ENCODE measurements at places on chromosomes 7 and 10.

DNA sequence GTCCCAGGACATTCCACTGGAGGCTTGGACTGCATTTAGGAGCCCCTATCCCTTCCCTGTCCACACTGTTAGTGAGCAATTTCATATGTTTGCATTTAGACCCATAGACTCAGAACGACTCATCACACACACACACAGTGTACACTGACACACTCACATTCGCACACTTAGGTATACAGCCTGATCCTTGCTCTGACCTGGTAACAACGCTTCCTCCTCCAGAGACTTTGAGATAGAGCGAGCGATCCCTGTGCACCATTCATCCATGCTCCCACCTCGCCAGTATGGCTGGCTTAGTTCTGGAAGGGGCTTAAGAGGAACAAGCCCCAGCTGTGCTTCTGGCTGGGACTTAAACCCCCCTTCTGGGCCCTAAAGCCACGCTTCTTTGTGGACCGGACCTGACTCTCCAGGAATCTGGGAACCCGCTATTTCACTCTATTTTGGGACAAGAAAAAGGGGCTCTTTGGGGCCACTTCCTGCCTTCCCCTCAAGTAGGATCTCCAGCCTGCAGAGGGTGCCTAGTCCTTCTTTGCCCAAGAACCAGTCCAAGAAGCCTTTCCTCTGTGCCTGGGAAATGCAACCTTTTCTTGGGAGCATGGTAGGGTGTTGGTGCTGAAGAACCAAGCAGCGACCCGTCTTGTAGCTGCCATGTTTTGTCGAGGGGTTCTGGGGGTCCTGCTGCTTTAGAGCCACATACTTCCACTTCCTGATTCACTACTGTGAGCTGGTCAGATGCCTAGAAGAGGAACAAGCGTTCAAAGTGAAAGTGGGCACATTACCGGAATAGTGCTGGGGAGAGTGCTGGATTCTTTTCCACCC is 1.1 kb upstream of the HOXA13 start:
- no peak for DNase-seq

DNA sequence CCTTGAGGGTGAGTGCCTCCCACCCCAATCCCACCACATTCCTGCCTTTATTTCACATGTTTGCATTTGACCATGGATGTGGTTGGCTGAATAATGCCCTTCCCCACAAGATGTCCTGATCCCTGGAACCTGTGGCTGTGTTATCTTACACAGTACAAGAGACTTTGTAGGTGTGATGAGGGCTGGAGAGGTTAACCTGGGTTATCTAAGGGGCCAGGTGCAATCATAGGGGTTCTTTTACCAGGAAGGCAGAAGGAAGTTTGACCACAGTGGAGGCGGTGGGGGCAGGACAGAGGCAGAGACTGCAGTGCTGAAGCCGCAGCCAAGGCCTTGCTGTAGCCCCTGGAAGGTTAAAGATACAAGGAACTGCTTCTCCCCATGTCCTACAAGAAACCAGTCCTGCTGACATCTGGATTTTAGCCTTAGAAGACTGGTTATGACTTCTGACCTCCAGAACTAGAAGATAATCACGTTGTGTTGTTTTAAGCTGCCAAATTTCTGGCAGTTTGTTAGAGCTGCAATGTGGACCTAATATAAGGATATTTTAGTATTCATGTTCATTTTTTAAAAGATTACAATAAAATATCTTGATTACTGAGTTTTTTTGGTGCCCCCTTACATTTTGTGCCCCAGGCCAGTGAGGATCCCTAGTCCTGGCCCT is 136.6 kb downstream of the ARHGAP22 start:
- no peak for DNase-seq

DNA sequence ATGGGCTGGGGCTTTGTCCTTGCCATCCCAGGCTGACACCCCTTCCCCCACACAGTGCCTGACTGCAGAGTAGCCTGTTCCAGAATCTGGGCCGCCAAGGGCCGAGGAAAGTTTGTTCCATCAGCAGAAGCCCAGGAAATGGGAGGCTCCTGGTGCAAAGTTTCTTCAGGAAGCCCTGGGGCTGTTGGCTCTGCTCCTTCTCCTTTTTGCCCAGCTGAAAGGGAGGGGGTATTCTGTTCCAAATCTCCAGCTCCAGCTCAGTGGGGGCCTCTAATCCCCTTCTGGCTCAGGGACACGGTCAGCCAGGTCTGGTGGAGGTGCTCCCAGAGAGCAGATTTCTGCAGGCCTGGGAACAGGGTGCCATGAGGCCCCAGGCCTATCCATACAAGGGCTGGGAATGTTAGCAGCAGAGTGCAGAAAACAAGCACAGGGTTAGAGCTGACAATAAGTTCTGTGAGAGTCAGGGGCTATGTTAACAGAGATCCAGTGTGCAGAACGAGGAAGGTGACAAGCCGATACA is 399.5 kb downstream of the RPS24 start:
- no peak for DNase-seq

- DNase-seq, result no peak
Measured at GRCh38 chr10:128066870-128067382, 59.3 kb downstream of the MKI67 start.

DNA sequence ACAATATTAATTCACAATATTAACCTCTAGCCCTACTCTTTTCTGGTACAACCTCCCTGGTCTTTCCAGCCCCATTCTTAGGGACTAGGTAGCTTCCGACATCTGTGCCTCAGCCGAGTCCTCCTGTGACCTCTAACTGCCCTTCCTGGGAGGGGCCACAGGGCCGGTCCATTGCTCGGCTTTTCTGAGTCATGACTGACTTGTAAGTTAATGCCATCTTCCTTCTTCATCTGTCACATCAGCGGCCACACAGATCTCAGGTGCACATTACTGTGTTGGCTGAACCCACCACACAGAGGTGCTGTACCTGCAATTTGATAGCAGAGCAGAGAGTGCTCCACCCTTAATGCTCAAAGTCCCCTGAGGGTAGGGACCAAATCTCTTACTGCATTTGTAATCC is 4.1 kb upstream of the CPA4 start:
- DNase-seq, result no peak

- no peak for DNase-seq
Measured at GRCh38 chr7:130768854-130769253, 34.8 kb upstream of the KLF14 start.

DNA sequence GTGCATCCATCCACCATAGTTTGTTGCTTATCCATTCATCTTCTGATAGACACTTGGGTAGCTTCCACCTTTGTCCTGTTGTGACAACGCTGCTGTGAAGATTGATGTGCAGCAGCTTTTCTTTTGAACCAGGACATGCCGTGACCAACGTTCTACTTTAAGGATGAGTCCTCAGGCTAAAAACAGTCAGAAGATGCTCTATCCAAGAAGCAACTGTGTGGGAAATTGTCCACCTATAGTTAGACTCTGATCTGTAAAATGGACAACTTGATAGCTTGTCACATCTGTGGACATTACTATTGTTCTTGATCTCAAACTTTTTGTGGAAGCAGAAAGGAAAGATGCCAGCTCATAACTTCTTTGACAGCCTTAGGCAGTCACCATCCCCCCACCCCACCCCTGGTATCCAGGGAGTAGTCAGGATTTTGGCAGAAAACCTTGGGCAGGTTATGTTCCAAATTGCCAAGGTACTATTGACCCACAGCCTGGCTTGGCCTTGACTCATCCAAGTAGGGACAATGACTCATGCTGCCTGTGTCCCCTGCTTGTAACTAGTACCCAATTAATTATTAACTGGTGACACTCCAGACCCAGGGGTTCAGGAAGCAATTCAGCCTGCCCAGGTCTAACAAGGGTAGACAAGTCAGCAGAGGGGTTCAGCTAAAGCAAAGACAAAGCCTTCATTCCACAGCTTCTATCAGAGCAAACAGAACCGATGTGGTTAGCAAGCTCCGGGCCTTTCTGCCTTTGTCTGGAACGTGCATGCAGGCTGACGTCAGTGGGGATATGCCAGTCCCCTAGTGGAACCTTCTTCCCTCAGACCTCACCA is 99.6 kb upstream of the ANLN start:
- DNase-seq, result no peak

GRCh38 chr10:74738985-74739567 is 87.3 kb upstream of the KAT6B start:
- no peak for DNase-seq

DNA sequence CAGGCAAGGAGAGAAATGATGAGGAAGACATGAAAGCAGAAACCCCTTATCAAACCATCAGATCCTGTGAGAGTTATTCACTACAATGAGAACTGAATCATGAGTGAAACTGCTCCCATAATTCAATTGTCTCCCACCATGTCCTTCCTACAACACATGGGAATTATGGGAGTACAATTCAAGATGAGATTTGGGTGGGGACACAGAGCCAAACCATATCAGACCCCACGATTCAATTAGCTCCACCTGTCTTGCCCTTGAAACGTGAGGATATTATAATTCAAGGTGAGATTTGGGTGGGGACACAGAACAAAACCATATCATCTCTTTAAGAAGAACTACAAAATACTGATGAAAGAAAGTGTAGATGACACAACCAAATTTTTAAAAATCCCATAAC is 128.9 kb downstream of the IMMP2L start:
- DNase-seq, result no peak

DNA sequence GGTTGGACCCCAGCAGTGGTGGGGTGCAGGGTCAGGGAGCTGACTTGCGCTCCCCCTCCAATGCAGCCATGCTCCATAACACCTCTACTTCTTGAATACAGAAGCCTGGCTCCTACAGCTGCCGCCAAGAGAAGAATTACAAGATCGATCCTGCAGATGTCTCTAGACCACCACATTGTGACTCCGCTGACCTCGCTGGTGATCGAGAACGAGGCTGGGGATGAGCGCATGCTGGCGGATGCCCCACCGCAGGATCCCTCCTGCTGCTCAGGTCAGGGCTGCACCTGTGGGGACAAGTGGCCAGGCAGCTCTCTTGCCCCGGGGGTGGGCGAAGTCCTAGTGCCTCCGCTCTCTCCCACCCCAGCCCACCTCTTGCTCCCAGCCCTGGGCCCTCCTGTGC is 31.7 kb downstream of the ITIH2 start:
- DNase-seq, result no peak

GRCh38 chr7:68423356-68423755 is 1174.9 kb upstream of the AUTS2 start:
- DNase-seq, result no peak

GRCh38 chr10:390449-391100 is 255.3 kb downstream of the ZMYND11 start:
- DNase-seq, result no peak

DNA sequence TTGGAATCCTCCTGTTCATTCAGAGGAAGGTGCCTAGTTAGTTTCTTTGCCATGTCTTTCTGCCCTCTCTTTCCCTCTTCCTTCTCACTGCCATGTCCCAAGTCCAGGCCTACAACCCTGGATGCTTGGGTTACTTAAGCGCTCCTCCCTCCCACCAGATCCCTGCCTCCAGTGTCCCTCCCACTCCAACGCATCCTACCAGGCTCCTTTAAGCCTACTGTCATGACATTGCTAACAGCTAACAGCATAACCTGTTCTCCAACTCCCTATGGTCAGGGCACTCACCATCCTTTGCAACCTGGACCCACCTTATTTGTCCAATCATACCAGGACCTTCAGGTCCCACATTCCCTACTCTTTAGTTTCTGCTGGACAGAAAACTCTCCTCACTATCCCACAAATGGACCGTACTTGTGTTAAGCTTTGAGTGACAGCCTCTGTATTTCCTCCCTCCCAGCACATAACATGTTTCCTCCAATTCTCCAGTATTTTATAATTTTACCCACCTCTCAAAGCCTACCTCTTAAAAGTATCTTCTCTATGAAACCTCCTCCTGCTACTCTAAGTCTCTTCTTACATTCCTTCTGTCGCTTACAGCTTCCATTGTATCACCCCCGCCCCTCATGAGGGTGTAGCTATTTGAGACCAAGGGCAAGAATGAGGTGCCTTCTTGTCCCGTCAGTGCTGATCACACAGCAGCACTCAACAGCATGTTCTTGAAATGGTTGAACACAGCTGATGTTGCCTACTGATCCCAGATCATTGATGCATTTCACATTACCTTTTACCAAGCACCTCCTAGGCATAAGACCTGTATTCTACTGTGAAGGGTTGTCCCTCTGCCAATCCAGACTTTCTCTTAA is 1.7 kb downstream of the BLNK start:
- DNase-seq, result no peak

DNA sequence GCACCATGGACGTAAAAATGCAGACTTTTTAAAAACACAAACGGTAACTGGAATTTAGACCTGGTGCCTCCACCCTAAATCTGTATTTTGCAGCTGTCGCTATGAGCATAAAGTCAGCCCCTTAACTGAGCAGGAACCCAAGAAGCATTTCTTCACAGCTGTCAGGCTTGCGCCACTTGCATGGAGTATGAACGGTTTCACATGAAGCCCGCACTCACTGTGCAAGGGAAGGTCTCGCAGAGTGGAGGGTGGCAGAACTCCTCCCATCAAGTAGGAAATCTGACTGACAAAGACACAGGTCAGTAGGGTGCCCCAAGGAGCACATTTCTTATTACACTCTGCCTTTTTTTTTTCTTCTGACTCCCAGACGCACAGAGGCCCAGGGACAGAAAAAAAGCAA is 58.5 kb downstream of the ELMO1 start:
- no peak for DNase-seq

GRCh38 chr7:17976952-17977351 is 36.7 kb upstream of the SNX13 start:
- no peak for DNase-seq

DNA sequence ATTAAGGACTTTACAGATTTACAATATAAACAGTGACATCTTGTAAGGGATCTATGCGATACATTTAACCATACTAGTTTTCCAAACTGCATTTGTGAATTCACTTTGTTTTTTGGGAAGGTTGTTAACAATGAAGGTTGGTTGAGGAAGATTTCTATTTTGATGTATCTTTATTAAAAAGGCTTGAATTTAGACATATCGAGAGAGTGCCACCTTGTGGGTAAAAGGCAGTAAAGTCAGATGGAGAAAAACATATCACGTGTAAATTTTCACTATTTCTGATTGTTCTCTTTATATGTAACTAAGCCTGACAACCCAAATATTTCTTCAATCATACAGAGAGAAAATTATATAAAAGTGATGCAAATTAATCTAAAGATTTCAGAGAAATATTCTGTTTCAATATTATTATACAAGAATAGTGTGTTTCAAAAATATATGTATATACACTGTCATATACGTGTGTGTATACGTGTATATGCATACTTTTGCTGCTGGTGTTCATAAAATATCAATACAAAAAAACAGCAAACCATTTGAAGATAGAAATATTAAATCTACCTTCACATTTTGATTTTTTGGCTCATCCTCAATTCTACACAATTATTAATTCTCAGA is 988.6 kb downstream of the SORCS1 start:
- no peak for DNase-seq

DNA sequence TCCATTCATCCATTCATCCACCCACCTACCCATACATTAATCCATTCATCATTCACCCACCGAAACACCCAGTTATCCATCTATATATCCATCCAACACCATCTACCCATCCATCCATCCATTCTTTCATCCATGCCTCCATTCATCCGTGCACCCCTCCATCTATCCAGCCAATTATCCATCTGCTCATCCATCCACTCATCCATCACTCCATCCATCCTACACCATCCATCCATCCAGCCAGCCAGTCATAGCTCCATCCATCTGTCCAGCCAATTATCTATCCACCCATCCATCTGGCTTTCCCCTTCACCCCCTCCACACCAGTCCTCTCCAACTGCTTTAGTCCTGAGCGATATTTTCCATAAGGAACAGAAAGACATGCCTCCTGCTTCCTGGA is 7.5 kb upstream of the CXCL12 start:
- DNase-seq, result no peak

All from progenitor cell of endocrine pancreas (in vitro differentiated cells).